ENCODE measurements at places on chromosomes 4 and X.

DNA sequence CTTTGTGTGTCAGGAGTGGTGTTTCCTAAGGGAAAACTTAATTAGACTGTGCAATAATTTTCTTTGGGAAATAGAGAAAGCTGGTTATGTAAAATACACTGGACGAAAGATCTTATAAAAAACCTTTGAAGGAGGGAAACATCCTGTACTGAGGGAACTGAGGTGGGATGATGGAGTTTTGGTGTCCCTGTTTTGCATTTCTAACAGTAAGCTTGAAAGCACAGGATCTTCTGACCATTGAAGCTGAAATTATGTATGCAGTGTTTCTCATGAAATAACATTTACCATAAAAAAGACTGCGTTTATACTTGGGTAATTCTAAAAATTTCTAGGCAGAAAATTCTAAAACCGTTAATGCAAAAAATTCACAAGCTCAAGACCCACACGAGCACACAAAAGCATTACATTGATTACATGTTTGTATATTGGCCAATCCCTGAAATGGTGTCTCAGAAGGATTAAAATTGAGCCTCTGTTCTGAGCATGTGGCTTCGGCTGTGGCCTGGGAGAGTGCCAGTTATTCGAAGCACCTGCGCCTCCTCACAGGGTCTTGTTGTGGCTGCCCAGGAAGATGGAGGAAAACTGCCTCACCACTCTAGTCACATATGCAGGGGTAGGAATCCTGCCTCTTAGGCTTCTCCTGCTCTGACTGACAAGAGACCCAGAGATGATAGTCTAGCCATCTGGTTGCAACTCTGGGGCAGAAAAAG, 49.5 kb downstream of the JADE3 start:
- DNase-seq: peak; percentile 21

DNA sequence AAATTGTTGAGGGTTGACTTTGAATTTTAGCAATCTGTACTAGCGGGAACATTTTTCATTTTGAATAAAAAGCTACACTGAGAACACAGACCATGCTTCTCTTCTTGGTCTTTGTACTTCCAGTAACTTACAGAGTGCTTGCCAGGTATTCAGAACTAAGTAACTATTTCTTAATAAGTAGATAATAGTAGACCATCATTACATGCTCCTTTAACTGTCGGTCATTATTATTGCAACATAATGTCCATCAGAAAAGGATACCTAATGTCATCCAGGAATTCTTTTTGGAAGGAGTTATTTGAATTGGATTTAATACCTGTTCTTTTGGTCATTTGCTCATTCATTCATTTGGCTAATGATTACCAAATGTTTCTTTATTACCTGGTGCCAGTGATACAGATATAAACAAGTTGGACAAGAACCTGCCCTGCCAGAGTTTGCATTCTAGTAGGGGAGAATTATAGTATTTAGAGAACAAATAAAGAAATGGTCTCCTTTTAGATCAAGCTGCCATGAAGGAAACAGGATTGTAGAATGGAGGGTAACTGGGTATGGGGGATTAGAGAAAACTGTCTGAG, 32.7 kb downstream of the CWH43 start:
- DNase-seq: no peak

GRCh38 chr4:103915224-103915869, 195.6 kb upstream of the TACR3 start:
- DNase-seq: peak; percentile 44

GRCh38 chr4:185115827-185116232, 27.2 kb upstream of the SLC25A4 start:
- DNase-seq: peak; percentile 79

All from eye (tissue), 1 donor.